ENCODE measurements at places on chromosomes 7 and 10. TPM values are rescaled to one million over a fixed set of nuclear protein-coding genes. Genes with fewer than 3 reads are reported as not detected.

The OR6B1 gene
- not detected for total RNA-seq

The OR2A42 gene
- total RNA-seq = not detected

The KCNIP2 gene
- 4.3 TPM for total RNA-seq

The WDFY4 gene
- 0.23 TPM for total RNA-seq

The MGMT gene
- 27.3 TPM for total RNA-seq

DNA sequence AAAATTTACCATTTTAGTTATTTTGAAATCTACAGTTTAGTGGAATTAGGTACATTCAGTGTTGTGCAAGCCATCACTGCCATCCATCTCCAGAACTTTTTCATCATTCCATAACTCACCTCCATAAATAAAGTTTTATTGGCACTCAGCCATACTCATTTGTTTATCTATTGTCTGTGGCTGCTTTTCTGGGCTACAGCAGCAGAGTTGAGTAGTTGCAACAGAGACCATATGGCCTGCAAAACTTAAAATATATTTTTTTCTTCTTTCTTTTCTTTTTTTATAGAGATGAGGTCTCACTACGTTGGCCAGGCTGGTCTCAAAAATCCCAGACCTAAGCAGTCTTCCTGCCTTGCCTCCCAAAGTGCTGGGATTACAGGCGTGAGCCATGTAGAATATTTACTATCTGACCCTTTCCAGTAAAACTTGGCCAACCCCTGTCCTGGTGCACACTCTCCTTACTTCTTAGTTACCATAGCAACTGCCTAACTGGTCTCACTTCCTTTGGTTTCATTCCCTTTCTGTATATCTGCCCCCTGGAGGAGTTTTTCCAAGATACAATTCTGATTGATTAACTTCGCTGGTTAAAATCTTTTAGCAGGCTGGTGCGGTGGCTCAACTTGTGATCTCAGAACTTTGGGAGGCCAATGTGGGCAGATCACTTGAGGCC is 133.2 kb downstream of the CUX1 start:
- no peak for DNase-seq

GRCh38 chr10:3570855-3571266 is 214.1 kb downstream of the KLF6 start:
- no peak for DNase-seq

DNA sequence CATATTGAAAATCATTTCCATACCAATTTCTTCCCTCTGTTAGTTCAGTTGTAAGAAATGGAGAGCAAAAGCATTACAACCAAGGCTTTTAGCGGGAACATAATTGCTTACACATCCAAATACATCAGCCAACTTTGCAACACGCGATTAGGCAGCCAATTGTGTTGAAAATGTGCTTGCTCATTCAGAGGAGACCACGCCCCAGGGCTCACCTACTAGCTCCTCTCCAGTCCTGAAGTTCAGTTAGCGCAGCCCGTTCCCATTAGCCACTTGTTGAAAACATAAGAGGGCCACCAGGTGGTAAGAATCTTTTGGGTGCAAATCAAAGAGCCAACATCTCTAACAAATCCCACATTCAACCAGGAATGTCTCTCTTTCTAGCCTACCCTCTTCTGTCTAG is 213.2 kb upstream of the MDFIC start:
- DNase-seq = no peak

GRCh38 chr7:93945756-93946535 is 24.4 kb downstream of the GNG11 start:
- DNase-seq = no peak

DNA sequence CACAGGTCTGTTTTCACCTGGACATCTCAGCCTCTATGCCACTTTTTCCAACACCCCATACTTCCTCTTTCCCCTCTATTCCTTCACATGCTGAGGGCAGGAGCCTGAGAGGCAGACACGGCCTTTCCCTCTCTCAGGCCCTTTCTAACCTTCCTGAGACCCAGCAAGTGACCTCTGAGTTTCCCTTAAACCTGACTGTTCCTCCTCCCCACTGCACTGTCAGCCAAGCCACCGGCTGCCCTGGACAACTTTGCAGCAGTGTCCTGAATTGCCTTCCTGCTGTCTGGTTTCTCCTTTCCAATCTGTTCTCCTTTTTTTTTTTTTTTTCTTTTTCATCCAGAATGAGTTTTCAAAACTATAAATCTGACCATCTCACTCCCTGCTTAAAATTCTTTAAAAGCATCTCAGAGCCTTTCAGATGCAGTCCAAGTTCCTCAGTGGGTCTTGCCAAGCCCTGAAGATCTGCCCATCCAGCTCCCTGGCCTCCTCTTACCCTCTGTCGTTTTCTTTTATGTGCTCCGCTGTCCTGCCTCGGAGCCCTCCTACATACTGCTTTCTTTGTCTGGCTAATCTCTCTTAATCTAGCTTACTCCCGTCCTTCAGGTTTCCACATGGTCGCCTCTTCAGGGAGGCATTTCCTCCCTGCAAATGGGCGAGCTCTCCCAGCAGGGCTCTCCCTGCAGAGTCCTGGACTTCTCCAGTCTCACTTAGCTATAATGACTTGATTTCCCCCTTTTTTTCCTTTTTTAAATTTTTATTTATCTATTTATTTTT is 30.5 kb downstream of the SLC13A4 start:
- DNase-seq = no peak

DNA sequence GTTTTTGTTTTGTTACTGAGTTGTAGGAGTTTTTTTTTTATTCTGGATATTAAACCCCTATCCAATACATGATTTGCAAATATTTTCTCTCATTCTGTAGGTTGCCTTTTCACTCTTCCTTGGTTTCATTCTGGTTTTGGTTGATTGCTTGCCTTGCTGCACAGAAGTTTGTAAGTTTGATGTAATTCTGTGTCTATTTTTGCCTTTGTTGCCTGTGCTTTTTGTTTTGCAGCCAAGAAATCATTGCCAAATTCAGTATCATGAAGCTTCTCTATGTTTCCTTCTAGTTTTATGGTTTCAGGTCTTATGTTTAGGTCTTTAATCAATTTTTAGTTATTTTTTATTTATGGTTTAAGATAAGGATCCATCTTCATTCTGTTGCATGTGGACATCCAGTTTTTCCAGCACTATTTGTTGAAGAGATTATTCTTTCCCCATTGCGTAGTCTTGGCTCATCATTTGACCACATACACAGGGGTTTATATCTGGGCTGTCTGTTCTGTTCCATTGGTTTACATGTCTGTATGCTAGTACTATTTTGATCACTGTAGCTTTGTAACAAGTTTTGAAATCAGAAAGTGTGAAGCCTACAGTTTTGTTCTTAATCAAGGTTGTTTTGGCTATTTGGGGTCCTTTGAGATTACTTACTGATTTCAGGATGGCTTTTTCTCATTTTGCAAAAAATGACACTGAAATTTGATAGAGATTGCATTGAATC is 26.4 kb downstream of the BMPR1A start:
- no peak for DNase-seq

DNA sequence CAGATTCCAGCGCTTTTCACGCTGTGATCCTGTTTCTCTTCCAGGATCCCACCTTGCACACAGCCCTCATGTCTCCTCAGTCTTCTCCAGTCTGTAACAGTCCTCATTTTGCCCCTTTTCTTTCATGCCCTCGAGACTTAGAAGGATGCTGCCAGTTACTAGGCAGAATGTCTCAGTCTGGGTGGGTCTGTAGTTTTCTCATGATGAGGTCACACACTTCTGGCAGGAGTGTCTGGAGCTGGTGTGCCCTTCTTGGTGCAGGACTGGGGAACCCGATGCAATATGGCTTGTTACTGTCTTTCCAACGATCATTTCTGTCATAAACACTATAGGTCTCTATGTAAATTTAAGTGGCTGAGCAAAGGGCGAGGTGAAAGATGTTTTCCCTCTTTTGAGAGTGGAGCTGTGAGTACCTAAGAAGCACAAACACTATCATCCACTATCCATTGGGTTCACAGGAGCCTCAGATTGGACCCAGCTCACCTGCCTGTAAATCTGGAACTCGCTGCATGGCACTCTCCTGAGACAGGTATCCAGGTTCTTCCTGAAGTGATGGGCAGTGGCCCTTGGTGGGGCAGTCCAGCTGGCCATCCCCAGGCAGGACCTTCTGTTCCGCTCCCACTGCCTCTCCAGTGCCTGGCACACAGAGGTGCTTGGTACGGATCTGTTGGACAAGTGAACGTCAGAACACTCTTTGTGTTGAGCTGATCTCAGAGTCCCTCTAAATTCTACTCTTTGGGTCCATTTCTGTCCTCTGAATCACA is 64.3 kb upstream of the ZNF32 start:
- DNase-seq = no peak

- no peak for DNase-seq
Measured at GRCh38 chr10:97540669-97541500, 31.7 kb upstream of the ANKRD2 start.

GRCh38 chr10:43683451-43684291 is 35.0 kb upstream of the ZNF32 start:
- no peak for DNase-seq

DNA sequence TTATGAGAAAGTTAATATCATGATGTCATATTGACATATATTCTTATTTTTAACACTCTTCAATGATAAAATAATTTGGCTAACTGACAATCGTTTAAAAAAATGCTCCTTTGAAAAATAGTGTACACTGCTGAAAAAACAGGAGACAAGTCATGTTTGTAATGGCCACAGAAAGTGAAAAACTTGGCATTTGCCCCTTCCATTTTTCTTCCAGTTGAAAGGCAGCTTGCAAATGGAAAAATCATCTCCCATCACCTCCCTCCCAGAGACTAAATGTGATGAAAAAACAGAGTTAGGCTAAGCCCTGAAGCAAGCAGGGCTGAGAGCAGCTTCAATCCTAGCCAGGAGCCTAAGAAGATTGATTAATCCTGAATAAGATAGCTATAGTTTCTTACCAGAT is 160.4 kb downstream of the SKAP2 start:
- DNase-seq = no peak

- DNase-seq = no peak
Measured at GRCh38 chr10:27541796-27542729, 38.0 kb downstream of the RAB18 start.

DNA sequence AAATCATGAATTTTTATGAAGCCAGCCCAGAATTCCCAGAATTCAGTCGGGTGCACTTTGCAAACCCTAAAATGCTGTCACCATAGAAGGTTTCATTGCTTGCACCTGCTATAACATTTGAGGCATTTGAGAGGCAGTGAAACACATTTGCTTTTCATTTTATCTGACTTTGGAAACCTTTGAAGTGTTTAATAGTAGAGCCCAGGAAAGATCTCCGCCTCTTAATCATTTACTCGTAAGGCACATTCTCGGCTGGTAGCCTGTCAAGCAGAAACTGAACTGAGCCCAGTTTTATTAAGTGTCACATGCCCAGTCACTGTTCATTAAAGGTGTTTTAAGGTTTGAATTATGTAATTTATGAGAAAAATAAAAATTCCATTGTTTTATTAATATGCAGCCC is 247.6 kb downstream of the EMX2 start:
- DNase-seq = no peak
